ENCODE measurements at places on chromosomes 16 and 17.

- no peak for DNase-seq
Measured at GRCh38 chr16:48161906-48162305, 6.1 kb upstream of the ABCC12 start.

- no peak for DNase-seq
Measured at GRCh38 chr17:77242118-77242851, 101.5 kb downstream of the SEC14L1 start.

DNA sequence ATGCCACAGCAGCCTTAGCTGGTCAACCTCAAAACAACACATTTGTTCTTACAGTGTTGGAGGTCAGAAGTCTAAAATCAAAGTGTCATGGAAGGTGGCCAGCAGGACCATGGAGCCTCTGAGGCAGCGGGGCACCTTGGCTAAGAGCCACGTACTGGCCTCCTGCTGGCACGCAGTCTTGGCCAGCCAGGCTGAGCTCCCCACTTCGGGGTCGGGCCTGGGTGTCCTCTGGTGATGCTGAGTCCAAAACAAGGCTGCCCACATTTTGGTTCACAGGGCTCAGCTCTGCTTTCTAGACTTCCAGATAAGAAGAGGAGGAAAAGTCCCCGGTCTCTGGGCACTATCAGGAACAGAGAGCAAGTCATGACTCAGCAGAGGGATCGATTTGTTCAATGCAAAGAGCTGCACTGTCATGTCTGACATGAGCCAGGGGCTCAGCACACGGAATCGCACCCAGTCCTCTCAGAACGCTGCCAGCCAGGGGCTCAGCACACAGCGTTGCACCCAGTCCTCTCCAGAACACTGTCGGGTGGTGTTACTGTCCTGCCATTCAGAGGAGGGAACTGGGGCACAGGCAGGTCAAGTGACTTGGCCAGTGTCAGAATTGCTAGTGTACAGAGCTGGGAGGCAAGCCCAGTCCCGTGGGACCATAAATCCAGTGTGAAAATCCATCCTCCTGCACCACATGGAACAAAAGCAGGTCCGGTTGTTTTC, 2.5 kb downstream of the LGALS9 start:
- DNase-seq, result no peak

DNA sequence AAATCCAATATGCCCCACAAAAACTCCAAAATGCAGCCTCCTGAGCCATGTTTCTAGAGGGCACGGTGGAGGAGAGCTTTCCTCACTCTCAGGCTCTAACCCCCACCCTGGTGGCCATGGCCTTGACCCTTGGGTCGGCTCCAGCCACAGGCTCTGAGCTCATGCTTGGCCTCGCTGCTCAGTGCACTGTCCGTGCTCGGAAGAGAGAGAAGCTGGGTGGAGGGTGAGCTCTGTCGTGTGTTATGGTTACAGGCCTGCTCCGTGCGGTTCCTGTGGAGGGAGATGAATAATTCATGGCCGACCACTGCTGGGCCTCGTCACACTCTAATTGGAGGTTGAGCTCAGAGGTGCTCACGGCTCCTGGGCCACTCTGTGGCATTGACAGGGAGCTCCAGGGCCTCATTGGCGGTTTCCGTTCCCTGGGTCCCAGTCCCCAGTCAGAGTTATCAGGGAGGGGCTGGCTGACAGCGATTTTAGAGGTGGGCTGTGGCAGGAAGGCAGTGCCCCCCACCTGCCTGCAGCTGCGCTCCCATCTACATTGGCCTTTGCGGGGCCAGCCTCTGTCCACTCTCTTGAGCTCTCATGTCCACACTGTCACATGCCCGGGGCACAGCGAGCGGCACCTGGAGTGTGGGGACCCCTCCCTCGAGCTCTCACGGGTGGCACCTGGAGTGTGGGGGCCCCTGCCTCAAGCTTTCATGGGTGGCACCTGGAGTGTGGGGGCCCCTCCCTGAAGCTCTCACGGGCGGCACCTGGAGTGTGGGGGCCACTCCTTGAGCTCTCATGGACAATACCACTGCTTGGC, 24.9 kb downstream of the ACSF3 start:
- DNase-seq, result no peak

DNA sequence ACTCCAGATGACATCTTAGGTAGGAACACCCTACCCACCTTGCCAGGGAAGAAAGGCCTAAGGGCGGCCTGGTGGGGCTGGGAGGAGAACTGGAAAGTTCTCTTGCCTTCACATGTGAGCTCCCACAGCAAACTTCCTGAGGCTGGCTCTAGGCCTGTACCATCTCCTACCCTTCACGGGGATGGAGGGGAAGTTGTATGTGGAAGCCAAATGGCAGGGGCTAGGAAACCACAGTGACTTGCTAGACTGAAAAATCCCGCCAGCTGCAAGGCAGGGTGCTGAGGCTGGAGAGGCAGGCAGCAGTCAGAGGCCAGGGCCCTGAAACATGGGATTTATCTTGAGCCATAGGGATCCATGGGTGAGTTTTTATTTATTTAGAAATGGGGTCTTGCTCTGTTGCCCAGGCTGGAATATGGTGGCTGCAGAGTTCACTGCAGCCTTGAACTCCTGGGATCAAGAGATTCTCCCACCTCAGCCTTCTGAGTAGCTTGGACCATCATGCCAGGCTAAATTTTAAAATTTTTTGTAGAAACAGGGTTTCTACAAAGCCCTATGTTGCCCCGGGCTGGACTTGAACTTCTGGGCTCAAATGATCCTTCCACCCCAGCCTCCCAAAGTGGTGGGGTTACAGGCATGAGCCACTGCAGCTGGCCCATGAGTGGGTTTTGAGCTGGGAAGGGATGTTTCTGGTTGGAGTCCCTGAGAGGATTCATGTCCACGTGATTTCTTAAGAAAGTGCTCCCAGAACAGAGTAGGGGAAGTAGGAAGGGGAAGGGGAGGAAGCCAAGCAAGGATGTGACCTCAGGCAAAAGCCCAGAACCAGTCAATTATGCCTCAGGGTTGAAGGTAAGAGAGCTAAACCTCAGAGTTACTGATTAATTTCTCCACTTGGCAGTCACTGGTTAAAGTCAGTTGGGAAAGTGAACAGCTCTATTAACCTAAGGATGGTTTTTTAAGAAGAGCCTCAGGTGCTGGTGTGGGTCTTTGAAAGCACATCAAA, 4.0 kb upstream of the KAT8 start:
- no peak for DNase-seq

- DNase-seq, result no peak
Measured at GRCh38 chr17:82911822-82912221, 72.0 kb upstream of the ZNF750 start.

- no peak for DNase-seq
Measured at GRCh38 chr16:75107505-75107904, 9.1 kb downstream of the LDHD start.

DNA sequence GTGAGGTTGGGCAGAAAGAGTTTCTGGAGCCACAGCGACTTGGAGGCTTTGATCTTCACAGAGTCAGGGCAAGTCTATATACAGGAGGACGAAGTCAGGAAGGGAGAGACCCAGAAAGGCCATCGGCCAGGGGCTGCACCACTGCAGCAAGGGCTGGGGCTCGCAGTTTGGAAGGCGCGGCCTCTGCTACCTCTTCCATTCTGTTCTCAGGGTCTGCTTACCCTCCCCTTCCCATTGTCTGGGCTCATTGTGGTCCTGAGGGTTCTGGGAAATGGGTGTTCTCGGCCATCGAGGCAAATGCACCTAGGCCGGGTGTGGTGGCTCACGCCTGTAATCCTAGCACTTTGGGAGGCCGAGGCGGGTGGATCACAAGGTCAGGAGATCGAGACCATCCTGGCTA, 16.0 kb downstream of the ST6GALNAC1 start:
- DNase-seq, result no peak

- DNase-seq, result no peak
Measured at GRCh38 chr17:1588821-1589585, 26.4 kb upstream of the PITPNA start.

GRCh38 chr17:81964081-81964849, 3.3 kb upstream of the NOTUM start:
- DNase-seq, result no peak

- DNase-seq, result peak; percentile 34
Measured at GRCh38 chr17:3004150-3004801, 59.1 kb downstream of the OR1D5 start.

DNA sequence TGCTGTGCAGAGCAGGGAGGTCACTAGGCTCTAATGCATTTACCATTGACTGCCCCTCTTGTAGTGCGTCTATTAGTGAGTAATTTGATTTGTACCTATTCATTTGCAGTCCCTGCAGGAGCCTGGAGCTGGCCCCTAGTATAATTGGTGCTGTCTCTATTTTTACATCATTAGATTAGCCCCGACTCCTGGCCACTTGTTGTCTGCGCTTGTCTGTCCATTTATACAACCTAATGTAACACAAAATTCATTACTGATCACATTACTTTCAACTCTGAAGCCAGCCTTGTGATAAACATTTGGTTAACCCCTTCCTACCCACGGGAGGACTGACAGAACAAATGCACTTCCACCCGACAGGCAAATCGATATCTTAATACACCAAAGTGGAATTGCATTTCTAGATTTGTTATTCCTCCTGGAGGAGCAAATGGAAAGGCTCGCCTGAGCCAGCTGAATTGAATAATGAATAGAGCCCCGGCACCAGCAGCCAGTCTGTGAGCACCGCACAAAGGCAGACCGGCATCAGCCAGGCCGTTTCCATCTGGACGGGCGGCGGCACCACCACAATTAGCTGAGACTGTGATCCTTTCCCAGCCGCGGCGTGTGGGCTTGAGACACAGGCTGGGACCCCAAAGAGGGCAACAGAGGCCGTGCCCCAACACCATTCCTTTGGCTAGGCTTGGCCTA, 18.7 kb upstream of the TBX2 start:
- no peak for DNase-seq

DNA sequence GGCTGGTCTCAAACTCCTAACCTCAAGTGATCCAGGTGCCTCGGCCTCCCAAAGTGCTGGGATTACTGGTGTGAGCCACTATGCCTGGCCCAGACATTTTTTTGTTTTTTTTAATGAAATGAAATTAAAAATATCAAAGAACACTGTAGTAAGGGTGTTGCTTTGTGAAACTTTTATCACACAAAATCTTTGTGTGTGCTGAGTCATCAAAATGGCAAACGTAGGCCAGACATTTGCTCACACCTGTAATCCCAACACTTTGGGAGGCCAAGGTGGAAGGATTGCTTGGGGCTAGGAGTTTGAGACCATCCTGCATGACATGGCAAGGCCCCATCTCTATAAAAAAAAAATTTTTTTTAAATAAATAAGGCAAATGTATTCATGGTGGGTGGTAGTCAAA, 9.7 kb downstream of the NAT9 start:
- no peak for DNase-seq
